ENCODE measurements at places on chromosomes 6 and 20.

DNA sequence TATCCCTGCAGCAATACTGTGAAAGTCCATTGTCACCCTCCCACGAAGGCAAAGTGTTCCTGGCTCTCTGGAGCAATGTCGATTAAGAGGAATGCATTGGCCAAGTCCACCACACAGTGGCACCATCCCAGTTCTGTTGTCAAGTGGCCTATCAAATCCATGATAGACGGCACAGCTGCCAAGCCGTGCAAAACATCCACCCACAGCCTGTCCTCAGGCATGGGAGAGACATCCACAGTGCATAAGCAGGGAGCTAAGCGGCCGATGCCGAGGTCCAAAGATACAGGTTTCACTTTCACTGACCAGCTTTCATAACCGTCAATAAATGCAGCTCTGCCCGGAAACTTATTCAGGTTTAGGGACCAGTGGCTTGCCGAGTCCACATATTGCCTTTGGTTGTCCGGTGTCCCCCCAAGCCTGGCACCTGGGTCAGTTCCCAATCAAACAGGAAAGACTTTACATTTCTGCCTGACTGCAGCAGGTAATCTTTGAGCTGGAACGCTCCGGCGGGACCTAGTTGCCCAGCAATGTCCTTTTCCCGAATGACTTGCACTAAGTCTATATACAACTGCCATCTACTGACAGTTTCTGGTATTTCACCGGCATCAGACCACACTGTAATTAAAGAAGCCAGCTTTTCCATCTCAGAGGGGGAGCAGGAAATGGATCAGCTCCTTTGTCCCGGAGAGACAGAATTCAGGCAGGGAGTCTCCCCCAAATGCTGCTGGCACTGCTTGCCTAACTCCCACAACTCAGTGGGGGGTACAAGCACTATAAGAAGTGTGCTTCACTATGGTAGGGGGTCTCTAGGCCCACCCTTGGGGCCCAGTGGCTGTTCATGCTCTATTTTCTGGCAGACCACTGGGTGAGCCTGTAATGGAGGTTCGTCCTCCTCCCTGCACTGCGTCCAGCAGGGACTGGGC lies 6.3 kb downstream of the ZKSCAN3 start:
- peak; percentile 96 for DNase-seq
- H3K27ac ChIP-seq, result peak overlapping the region; percentile 33
- H3K4me3 ChIP-seq, result peak overlapping the region; percentile 33
- H3K27me3 ChIP-seq, result no peaks in the 10 kb centered on the region

DNA sequence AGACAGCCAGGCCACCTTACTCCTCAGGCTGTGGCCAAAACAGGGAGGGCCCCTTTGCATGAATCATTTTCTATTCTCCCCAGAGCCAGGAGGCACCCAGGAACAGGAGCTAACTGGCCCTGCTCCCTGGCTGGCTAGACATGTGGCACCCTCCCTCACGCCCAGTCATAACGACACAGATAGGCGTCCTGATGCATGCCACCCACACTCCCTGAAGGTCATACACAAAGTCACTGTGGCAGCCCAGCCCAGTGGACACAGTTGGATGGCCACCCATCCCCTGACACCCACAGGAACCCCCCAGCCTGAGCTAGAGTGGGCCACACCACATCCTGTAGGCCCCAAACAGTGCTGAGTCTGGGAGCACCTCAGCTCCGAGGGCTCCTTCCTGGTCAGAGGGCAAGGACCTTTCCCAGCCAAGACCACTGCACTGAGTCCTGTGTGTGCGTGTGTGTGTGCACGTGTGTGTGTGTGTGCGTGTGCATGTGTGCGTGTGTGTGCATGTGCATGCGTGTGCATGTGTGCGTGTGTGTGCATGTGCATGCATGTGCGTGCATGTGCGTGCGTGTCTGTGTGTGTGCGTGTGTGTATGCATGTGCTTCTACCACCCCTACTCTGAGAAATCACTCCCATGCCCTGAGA lies 21.6 kb downstream of the TFEB start:
- no peaks in the 10 kb centered on the region for H3K27me3 ChIP-seq
- no peak overlapping the region for H3K27ac ChIP-seq
- H3K4me1 ChIP-seq, result no peaks in the 10 kb centered on the region
- DNase-seq, result no peak

- no peak for DNase-seq
- no peaks in the 10 kb centered on the region for H3K4me1 ChIP-seq
- H3K36me3 ChIP-seq, result no peaks in the 10 kb centered on the region
- H3K27me3 ChIP-seq, result no peaks in the 10 kb centered on the region
- no peak overlapping the region for H3K4me3 ChIP-seq
These were observed 39.3 kb downstream of the BEND3 start for GRCh38 chr6:107075951-107076381.

DNA sequence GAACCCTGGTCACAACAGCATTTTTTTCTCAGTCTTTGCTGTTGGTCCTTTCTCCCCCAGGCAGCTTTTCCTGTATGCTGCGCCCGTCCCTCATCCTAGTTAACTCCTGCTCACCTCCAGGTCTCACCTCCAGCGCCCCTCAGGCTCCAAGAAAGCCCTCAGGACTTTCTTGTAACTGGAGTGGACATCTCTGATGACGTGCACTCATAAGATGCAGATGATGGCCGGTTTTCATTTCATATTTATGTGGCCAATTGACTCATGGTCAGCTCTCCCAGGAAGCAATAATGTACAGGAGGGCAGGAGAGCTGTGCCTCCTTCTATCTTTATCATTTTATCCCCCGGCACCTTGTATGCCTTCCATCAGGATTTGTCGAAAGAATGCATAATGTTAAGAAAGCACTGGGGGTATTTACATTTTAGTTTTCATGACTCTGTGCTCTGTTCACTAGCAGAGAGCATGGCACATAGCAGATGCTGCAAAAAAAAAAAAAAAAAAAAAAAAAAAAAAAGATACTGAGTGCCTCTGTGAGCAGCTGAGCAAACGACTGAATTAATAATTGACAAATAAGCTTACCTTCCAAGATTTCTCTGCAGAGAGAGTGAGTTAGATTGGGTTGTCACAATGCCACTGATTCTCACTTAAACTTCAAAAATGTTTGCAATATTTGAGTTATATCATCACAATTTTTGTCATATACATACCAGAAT lies 170.2 kb downstream of the DOK5 start:
- no peaks in the 10 kb centered on the region for H3K36me3 ChIP-seq
- H3K27me3 ChIP-seq, result no peaks in the 10 kb centered on the region
- DNase-seq, result no peak
- H3K27ac ChIP-seq, result no peak overlapping the region
- no peak overlapping the region for H3K4me3 ChIP-seq
- peaks cover 6% of the 10 kb centered on the region for H3K4me1 ChIP-seq

DNA sequence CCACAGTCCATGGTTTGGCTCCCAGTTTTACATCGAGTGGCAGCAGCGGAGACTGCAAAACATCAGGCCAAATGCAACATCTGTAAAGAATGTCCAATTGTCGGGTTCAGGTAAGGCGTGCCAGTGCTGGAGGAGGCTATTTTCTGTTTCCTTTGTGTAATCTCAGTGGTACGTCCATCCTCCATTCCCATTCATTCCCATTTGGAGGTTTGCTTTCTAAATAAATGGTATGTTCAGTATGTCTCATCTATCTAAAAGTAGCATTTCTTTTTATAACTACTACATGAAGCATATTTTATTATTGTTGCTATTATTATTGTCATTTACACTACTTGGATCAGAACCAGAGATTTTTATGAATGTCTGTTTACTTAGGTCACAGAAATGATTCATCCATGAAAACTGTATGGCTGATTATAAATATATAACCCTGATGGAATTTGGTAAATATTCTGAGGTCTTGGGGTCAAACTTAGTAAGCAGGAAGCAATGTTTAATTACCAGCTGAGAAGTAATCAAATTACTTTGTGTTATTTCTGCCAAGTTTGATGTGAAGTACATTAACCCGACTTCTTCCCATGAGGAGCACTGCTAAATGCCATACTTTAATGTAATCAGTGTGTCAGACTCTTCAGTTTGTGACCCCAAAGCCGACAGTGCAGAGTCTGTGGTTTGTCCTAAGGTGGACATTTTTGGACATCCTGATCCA lies 512.9 kb downstream of the UTRN start:
- no peaks in the 10 kb centered on the region for H3K27me3 ChIP-seq
- H3K4me1 ChIP-seq, result no peaks in the 10 kb centered on the region
- H3K36me3 ChIP-seq, result peaks cover 4% of the 10 kb centered on the region
- DNase-seq, result no peak

GRCh38 chr20:46363874-46364669 lies 42.3 kb downstream of the ELMO2 start:
- peaks cover 13% of the 10 kb centered on the region for H3K4me1 ChIP-seq
- no peaks in the 10 kb centered on the region for H3K27me3 ChIP-seq
- peak overlapping the region; percentile 96 for H3K27ac ChIP-seq
- DNase-seq, result peak; percentile 95
- H3K4me3 ChIP-seq, result peak overlapping the region; percentile 93

- H3K27ac ChIP-seq, result no peak overlapping the region
- DNase-seq, result no peak
- H3K36me3 ChIP-seq, result peaks cover 8% of the 10 kb centered on the region
- no peaks in the 10 kb centered on the region for H3K27me3 ChIP-seq
- H3K4me1 ChIP-seq, result no peaks in the 10 kb centered on the region
These were observed 15.6 kb downstream of the DDRGK1 start for GRCh38 chr20:3188823-3189413.

DNA sequence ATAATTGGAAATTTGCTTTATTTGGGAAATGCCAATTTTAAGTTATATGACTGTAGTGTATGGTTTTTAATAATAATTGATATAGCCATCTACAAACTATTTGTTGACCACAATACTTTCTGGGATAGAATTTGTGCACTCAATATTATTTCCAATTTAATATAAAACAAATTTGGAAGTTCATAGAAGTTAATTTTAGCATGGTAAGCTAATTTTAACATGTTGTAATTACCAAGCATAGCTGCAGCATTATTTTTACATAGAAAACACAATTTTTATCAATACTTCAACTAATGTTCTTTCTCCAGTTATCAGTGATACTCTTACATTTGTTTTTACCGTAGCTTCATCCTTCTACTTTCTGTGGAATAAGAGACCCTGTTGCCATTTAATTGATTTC lies 100.8 kb downstream of the L3MBTL3 start:
- H3K4me1 ChIP-seq, result no peaks in the 10 kb centered on the region
- no peaks in the 10 kb centered on the region for H3K36me3 ChIP-seq
- no peaks in the 10 kb centered on the region for H3K27me3 ChIP-seq
- DNase-seq, result no peak
- H3K27ac ChIP-seq, result no peak overlapping the region

DNA sequence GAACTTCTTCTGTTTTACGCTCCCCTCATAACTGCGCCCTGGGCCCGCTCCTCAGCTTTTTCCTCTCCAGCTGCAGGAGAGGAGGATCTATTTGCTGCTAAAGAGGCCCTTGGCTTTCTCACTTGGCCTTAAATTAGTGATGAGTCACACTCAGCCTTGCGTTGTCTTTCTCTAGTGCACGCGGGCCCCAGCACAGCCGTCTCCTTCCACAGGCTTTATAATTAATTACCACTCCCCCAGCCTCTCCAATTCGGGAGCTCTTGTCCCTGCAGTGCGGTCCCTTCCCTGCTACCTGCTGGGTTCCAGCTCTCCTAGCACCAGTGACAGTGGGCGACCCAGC lies 25.2 kb downstream of the PACSIN1 start:
- H3K4me1 ChIP-seq, result peaks cover 3% of the 10 kb centered on the region
- no peak overlapping the region for H3K27ac ChIP-seq
- DNase-seq, result no peak
- no peak overlapping the region for H3K4me3 ChIP-seq
- H3K27me3 ChIP-seq, result no peaks in the 10 kb centered on the region
- H3K36me3 ChIP-seq, result no peaks in the 10 kb centered on the region

- no peak overlapping the region for H3K27ac ChIP-seq
- DNase-seq, result no peak
- no peaks in the 10 kb centered on the region for H3K27me3 ChIP-seq
- H3K4me1 ChIP-seq, result no peaks in the 10 kb centered on the region
- no peak overlapping the region for H3K4me3 ChIP-seq
These were observed 549.0 kb downstream of the CDH26 start for GRCh38 chr20:60507087-60507694.

DNA sequence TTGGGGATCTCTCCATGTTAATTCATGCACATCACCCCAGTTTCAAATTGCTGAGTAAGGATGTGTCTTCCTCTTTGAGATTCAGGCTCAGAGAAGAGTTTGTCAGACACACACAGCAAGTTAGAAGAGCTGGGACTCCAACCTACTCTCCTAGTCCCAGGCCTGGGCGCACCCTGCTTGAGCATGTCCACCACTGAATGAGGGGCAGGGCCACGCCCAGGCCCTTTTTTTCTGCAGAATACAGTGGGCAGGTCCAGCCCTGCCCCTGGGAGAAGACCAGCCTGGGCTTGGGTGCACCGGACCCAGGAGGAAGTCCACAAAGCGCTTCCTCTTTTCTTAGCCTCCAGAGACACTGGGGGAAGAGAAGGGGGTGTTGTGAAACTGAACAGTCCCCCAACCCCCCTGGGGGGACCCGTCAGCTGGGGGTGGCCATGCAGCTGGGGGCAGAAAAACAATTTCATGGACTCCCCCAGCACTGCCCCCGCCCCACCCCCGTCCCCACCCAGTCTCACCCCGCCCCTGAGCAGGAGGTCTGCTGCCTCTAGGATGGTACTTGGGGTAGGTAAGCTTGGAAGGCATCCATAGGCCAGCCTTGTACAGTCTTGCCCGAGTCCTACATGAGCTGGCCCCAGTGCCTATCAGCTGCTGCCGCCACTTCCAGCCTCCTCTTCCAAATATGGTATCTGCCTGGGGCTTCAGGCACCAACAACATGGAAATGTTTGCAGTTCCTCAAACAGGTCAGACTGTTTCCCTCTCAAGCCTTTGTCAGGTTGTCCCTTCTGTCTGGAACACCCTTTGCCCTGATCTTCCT lies 11.7 kb upstream of the HCK start:
- no peak overlapping the region for H3K4me3 ChIP-seq
- DNase-seq, result no peak
- H3K27ac ChIP-seq, result no peak overlapping the region
- H3K4me1 ChIP-seq, result peaks cover 24% of the 10 kb centered on the region
- H3K36me3 ChIP-seq, result no peaks in the 10 kb centered on the region

DNA sequence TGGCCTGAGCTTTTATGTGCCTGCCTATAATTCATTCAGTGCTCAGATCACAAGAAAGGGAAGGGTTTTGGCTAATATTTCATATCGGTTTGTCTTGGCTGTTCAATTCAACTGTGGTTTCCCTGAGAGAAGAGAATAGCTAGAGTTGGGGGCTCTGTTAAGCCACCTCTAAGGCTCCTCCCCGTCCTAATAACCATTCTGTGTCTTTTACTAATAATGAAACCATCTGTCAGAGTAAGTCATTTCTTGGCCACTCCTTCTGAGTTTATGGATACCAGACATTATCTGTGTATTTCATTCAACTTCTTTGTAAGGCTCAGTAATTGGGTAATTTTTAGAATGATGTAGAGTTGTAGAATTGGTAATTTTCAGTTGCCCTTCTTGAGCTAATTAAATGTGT lies 5.2 kb downstream of the STX11 start:
- peaks cover 15% of the 10 kb centered on the region for H3K4me1 ChIP-seq
- H3K27ac ChIP-seq, result no peak overlapping the region
- no peak for DNase-seq
- H3K36me3 ChIP-seq, result no peaks in the 10 kb centered on the region
- H3K4me3 ChIP-seq, result no peak overlapping the region
- peaks cover 17% of the 10 kb centered on the region for H3K27me3 ChIP-seq

Measured in GM23338 (cell line).